Stimulated activated CD8-positive, alpha-beta memory T cell treated with anti-CD3 and anti-CD28 coated beads, Interleukin-4, amount 100 ng/mL, for 4 hours (primary cell): ENCODE measurements at places on chromosomes 3 and 15.

DNA sequence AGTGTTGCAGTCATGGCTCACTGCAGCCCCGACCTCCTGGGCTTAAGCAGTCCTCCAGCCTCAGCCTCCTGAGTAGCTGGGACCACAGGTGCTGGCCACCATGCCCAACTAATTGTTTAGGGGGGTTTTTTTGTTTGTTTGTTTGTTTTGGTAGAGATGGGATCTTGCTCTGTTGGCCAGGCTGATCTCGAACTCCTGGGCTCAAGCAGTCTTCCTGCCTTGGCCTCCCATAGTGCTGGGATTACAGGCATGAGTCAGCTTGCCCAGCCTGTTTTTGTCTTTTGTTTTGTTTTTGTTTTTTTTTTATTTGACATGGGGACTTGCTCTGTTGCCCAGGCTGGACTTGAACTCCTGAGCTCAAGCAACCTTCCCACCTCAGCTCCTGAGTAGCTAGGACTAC lies 17.4 kb downstream of the NDUFB5 start:
- no peak for DNase-seq

DNA sequence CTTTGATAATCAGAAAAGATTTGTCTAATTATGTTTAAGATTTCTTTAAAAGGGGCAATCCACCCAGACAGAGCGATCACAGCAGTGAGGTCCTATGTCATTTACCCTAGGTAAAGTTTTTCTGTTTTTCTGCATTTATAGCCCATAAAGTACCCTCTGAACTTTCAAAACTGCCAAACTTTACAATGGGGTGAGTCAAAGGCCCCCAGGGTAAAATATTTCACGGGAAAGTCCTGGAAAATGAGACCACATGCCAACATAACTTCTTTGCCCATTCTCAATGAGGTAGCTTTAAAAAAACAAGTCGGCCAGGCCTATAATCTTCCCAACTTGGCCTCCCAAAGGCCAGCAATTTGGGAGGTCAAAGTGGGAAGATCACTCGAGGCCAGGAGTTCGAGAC lies 53.0 kb downstream of the SUCLG2 start:
- no peak for DNase-seq

GRCh38 chr3:194330579-194330978 lies 20.5 kb downstream of the CPN2 start:
- DNase-seq = no peak

GRCh38 chr3:32297366-32297765 lies 58.9 kb downstream of the CMTM8 start:
- DNase-seq = no peak

GRCh38 chr15:88586401-88587162 lies 34.6 kb upstream of the AEN start:
- DNase-seq = no peak

- DNase-seq = peak; percentile 6
Measured at GRCh38 chr3:197750858-197751737, 1.4 kb downstream of the FYTTD1 start.

- DNase-seq = no peak
Measured at GRCh38 chr3:83823095-83823494, 1135.7 kb upstream of the CADM2 start.

DNA sequence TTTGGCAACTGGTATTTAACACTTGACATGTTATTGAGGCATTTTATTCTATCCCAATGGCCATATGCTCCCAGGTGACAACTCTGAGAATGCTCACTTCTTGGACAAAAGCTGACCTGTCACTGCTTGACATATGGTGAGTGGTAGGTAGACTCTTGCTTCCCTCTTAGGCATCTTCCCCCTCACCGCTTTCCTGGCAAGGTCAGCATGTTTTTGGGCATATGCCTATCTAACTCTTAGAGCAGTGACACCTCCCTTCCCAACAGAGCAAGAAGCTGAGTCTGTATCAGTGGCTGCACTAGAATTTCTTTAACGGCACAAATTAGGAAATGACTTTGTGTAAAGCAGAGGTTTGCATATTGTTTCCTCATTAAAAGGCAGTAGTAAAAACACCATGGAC lies 300.7 kb downstream of the OXSM start:
- no peak for DNase-seq

- DNase-seq = no peak
Measured at GRCh38 chr3:122502941-122503340, 11.8 kb downstream of the KPNA1 start.

GRCh38 chr15:35289024-35289617 lies 204.0 kb upstream of the NANOGP8 start:
- no peak for DNase-seq

DNA sequence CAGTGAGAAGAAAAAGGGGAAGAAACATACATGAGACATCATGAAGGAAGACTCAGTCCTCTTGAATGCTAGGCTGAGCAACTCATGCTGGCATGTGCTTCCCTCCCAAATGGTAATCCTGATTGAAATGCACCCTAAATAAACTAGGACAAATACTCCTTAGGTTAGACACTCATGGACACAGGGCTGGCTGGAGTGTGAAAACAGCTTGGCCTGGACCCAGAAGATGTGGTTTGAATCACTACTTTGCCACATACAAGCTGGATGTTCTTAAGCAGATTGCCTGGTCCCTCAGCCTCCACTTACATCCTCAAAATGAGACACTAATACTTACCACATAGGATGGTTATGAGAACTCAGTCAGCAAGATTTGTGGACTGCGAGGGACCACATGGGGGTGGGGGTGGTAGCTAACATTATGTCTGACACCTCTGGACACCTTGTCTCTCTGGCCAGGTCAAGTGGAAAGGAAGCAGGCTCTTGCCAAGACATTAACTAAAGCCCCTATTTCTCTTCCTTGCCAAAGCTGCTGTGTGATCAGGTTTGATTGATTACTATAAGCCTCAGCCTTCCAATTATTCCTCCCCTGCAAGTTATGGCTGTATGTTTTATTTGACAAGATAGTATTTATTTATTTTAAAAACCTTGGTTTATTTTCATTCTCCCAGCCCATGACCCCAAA lies 138.9 kb upstream of the SLC7A14 start:
- DNase-seq = no peak

DNA sequence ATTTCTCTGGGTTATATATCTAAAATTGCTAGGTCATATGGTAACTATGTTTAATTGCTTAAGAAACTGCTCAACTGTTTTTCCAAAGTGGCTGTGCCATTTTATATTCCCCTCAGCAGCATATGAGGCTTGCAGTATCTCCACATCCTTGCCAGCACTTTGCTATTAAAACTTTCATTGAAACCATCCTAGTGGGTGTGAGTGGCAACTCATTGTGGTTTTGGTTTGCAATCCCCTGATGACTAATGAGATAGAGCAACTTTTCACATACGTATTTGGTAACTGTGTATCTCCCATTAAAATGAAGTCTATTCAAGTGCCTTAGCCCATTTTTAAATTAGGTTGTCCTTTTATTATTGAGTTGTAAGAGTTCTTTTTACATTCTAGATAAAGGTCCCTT lies 17.3 kb downstream of the KPNA1 start:
- DNase-seq = no peak
